ENCODE measurements at places on chromosomes 12 and 14. TPM values are rescaled to one million over a fixed set of nuclear protein-coding genes. Genes with fewer than 3 reads are reported as not detected.

GRCh38 chr12:101165319-101165718 lies 44.7 kb downstream of the SLC5A8 start:
- no peak for DNase-seq

- DNase-seq: peak; percentile 52
Observed at GRCh38 chr12:123471374-123472068, 13.6 kb downstream of the SNRNP35 start.

DNA sequence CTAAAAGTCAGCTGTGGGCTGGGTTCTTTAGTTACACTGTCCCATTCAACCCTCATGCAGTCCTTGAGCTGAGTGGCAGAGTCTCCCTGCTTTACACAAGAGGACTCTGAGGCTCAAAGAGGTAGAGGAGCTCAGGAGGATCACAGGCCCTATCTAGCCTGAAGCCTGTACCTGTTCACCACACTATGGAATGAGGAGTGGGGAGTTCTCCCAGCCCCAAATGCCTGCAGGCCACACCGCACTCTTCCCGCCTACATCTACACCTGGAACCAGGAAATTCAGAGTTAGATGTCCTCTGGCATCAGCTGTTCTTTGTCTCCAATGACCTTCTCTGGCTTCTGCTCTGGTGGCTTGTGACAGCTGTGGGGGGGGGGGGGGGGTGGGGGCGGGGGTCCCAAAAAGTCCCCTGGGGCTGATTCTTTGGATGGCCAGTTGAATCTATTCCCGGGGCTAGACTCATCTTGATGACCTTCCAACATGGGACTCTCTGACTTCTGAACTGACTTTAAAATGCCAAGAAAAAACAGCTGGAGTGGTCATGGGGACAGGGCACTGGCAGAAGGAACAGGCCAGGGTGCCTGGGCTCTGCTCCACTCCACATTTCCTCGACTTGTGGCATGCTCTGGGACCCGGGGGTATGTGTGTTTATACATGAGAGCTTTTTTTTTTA lies 30.6 kb downstream of the RIN3 start:
- no peak for DNase-seq

DNA sequence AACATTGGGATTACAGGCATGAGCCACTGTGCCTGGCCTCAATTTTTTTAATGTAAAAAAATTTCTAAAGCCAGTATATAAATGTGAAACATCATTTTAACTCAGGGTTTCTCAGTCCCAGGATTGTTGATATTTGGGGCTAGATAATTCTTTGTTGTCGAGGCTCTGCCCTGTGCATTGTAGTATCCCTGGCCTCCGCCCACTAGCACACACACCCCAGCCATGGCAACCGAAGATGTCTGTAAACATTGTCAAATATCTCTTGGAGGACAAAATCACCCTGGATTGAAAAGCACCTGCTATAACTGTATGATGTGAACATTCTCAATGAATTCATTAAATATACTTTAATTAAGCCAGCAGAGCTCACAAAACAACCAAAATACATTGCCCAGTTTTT lies 8.4 kb upstream of the CIT start:
- no peak for DNase-seq

DNA sequence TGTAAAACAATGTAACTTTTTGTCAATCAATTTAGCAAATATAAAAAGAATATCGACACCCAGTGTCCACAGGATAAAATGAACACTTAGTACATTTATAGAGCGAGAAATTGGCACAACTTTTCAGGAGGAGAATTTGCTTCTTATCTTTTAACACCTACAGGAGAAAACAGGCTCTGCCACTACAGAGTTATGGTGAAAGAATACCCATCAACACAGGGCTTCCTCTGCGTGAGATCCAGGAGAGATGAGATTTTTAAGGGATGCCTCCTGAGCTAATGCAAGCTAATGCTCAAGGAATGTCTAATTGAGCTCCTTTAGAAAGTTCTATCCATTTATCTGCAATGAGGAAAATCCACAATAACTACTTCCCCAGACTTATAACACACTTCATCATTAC lies 7.8 kb downstream of the TBPL2 start:
- DNase-seq: no peak

GRCh38 chr14:39426605-39427004 lies 5.6 kb downstream of the FBXO33 start:
- DNase-seq: no peak

DNA sequence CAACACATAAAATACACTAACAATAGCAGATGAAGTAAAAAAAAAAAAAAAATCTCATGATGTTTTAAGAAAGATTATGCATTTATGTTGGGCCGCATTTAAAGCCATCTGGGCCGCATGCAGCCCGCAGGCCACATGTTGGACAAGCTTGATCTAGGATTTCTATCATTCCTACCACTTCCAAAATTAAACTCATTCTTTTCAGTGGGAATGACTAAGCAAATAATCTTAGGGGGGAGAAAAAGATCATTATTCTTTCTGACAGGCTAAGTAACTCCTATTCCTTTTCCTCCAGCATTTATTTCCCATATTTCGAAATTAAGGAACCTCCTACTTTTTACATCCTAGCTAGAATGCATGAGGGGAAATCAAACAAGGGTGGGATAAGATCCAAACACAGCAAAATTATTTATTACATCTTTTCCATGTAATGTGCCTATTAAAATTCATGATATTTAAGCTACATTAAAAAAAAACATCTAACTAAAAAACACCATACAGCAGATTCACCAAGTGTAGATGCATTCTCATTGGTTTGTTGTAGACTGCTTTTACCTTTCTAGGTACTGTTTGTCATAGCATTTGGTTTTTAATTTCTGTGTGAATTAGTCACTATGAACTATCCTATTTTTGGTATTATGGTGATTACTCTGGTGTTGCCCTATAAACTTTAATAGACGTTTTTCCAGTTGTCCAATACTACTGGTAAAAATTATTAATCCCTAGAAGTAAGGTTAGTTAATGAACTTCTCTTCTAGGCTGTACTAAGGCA lies 76.1 kb downstream of the RASSF8 start:
- no peak for DNase-seq

STYK1 gene
- not detected for total RNA-seq

- DNase-seq: no peak
Observed at GRCh38 chr12:120596901-120597300, 15.7 kb upstream of the POP5 start.

- DNase-seq: no peak
Observed at GRCh38 chr14:68522510-68523325, 270.1 kb downstream of the ZFP36L1 start.

GRCh38 chr12:27221625-27222387 lies 22.3 kb upstream of the STK38L start:
- DNase-seq: no peak

GYS2 gene
- total RNA-seq: not detected

All from MG63 (cell line).